ENCODE measurements at places on chromosomes 11 and 22.

- DNase-seq: no peak
These were observed 31.1 kb upstream of the RAB30 start for GRCh38 chr11:83102834-83103233.

- peak; percentile 52 for DNase-seq
These were observed 68.5 kb upstream of the LMO1 start for GRCh38 chr11:8332196-8332595.

DNA sequence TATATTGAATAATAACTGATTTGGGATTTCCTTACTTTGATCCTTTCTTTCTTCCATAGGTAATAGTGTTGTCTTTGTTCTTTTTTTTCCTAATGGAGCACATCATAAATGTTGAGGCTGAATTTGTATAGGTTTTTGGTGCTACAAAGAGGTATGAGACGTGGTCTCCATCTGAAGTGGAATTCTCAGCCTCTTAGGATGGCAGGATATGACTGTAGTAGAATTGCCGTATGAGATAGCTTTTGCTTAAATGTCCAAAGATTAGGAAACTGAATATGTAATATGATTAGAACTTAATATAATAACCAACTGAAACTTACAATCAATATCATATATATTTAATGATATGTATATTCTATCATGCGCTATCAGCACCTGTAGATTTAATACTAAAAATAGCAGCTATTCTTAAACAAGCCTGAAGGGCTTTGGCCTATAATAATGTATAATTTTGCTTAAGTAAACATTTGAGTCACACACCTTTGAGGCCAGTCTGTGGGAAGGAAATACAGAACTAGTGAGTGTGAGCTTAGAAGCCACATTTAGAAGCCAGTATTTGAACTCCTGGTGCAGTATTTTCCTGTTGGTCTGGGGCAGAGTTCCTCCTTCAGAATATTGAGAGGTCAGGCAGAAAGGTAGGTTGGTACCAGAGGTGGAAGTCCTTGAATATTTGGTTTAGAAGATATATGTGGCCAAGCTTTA, 62.6 kb downstream of the SWAP70 start:
- DNase-seq: no peak

- DNase-seq: no peak
These were observed 63.5 kb downstream of the BRD1 start for GRCh38 chr22:49764127-49764581.

GRCh38 chr11:114061681-114062049, 2.2 kb downstream of the ZBTB16 start:
- DNase-seq: no peak

DNA sequence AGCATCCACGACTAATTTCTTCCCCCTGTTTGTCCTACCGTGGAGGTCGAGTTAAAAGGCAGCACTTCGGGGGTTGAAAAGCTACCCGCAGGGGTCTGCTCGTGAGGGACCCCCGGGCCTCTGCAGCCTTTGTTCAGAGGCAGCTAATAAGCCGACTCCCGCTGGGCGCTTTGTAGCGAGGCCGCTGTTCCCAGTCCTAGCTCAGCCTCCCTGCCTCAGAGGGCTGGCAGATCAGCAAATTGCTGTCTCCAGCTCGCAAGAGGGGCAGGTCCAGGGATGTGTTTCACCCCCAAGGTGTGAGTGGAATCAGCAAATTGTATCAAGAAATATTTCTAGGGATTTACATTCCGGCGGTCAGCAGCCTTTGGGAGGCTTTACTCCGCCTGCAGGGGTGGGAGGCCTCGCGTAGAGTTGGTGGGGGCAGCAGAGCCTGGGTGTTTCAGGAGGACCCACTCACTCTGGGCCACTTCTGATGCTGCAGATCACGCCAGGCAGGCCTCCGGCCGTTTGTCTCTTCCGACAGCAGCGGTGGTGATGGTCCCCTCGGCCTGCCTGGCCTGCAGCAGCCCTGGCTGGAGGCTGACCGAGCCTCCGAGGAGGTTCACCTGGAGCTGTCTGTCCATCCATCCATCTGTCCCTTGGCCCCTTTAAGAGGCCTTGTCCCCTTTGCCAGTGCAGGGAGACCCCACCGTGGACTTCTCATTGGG, 21.6 kb upstream of the KCNQ1OT1 start:
- DNase-seq: no peak
